ENCODE measurements at places on chromosomes 13 and 19. TPM values are rescaled to one million over a fixed set of nuclear protein-coding genes. Genes with fewer than 3 reads are reported as not detected.
A peak's percentile ranks its signal among the peaks of the same experiment; 100 is the strongest.

PINLYP gene
- 0.94 TPM for total RNA-seq

SLITRK6 gene
- not detected for total RNA-seq

GNA15 gene
- total RNA-seq, result 0.05 TPM

CATSPERD gene
- total RNA-seq, result not detected

PNMA8B gene
- 0.16 TPM for total RNA-seq

C19orf85 gene
- total RNA-seq, result not detected

DLL3 gene
- total RNA-seq, result 0.42 TPM

LIG4 gene
- total RNA-seq, result 21.4 TPM

LGALS4 gene
- total RNA-seq, result not detected

CD320 gene
- 97.0 TPM for total RNA-seq

SLC17A7 gene
- 0.31 TPM for total RNA-seq

MBD3L3 gene
- not detected for total RNA-seq

TJP3 gene
- not detected for total RNA-seq

GRCh38 chr19:18637673-18638630 is 1.1 kb downstream of the KLHL26 start:
- no peak for DNase-seq

- DNase-seq, result peak; percentile 87
These were observed 708 bp upstream of the ERCC1 start for GRCh38 chr19:45424191-45425058.

DNA sequence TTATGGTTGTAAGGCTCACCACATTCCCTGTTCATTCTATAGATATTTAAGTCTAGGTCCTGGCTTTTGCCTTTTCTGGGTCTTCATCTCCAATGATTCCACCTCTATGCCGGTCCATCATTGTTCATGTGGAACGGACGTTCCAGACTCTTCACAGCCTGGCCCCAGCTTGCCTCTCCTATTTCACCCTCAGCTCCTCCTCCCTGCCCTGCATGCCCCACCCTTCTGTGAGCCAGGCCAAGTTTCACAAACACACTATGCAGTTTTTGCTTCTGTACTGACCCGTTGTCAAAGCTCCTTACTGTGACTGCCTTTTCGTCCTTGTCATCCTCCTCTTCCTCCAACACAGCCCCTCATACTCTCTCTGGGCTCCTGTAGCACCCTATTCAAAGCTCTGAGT is 31.3 kb downstream of the TEX26 start:
- peak; percentile 41 for DNase-seq

DNA sequence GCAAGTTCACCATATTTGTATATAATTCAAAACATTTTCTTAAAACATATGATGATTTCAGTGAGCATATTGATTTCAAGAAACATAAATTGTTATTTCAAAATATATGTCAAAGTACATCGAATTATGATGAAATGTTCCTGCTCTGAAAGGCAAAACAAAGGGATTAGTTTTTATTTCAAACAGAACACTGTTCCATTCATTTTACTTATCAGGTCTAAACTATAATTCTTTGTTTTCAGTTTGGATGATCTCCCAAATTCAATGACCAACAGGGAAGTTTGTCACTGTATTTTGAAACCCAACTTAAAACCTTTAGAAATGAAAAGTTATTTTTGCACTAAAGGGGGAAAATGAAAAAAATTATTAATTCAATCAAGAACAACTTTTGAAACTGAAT is 610.2 kb downstream of the SLITRK1 start:
- no peak for DNase-seq

DNA sequence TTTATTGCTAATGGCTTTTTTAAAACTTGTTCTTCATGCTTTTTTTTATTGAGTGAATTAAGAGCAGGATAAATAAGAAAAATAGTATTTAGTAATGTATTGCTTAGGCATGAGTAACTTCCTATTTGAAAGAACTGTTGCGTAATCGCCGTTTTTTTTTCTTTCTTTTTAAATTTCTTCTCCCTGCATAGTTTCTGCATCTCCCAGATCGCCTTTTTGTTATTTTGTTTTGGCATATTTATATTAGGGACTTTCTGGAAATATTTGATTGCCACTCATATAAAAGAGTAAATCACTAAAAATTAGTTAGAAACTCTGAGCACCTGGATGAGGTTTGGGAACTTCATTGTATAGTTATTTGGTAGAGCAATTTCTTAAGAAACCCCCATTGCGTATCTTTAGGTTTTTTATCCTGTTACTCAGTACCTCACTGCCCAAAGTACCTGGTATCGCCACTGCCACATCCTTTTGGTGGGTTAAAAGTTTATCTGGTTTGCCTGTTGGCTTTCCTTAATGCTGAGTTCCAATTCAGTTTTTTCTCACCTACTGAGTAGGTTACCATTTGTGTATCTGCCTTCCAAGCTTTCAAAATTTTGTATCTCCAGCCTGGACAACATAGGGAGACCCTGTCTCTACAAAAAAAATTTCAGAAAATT is 36.2 kb upstream of the LPAR6 start:
- peak; percentile 23 for DNase-seq

DNA sequence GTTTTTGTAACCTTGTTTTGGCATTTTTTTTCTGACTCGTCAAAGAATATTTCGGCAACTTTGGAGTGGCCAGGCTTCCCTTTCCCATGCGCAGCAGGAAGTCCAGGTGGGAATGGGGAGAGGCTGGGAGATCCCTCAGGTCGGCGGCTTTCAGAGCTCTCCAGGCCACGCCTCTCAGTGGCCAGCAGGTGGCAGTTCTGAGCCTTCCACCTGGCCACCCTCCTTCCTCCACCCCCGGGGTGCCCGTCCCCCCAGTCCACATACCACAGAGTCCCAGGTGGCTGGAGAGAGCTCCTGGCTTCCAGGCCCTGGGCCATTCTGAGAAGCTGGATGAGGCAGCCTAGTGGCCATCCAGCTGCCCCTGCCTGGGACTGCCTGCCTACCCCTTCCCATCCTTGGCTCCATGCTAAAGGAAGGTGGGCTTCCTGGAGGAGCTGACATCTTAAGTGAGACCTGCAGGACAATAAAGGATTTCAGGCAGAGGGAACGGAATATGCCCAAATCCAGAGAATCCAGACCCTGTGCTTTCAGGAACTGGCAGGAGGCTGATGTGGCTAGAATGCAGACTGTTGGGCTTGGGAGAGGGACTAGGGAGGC is 46.3 kb downstream of the CCNE1 start:
- DNase-seq, result no peak

- DNase-seq, result peak; percentile 55
These were observed 1632.0 kb downstream of the PCDH9 start for GRCh38 chr13:65597839-65598818.

DNA sequence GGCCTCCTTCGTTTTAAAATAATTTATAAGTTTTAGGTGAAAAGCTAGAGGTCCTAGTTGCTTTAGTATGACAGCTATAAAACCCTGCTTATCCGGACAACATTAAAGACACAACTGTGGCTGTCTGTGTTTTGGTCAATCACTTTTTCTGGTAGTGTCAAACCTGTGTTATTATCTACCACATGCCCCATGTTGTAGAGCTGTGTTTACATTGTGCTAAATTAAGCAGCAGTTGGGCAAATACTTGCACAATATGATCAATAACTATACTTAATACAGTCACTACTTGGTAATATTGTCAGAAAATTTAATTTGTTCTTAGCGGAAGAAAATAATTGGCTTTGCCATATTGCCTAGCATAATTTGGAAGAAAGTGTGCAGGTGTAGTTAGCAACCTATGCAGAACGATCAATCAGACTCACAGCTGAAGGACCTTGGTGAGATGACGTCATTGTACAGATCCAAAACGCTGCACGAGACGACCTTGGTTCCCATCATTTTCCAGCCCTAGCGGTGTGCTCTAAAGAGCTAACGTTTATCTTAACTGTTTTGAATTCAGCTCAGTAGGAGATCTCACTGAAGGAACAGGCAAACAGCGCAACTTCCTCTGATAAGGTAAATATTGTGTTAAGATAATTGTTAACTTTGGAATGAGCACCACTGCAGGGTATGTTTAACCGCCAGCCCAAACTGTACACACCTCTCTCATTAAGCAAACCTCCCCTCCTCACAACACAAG is 476.6 kb downstream of the IRS2 start:
- no peak for DNase-seq

GRCh38 chr13:102355251-102355650 is 46.6 kb downstream of the FGF14 start:
- no peak for DNase-seq

- no peak for DNase-seq
These were observed 34.1 kb downstream of the TMEM255B start for GRCh38 chr13:113792886-113793717.

DNA sequence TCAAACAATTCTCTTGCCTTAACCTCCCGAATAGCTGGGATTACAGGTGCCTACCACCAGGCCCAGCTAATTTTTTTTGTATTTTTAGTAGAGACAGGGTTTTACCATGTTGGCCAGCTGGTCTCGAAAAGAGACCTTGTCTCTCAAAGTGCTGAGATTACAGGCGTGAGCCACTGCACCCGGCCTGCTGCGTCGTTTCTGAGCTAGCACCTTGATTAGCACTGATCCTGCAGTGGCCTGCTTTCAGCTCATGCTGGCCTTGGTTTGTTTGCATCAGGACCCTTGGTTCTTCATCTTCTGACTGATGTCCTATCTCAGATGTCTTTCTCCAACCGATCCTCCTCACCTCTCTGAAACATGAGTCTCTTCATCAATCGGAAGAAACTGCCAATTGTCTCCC is 4.9 kb upstream of the TFDP1 start:
- DNase-seq, result no peak

GRCh38 chr13:50410921-50411746 is 395.9 kb downstream of the KCNRG start:
- DNase-seq, result peak; percentile 82

DNA sequence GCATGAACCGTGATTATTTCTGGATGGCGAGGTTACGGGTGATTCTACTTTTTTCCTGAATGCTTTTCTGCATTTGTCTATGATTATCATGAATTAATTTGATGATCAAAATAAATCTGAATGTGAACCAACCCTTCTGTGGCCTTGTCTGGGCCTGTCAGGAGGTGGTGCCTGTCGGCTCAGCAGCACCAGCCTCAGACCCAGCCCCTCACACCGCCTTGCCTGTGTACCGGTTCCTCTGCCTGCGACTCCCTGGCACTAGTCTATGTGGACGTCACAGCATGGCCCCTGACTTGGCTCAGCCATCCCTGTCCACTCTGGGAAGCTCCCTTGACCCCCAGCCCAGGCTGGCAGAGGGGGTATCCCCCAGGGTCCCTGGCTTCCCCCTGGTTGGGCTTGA is 15.5 kb upstream of the RABAC1 start:
- no peak for DNase-seq

- no peak for DNase-seq
These were observed 19.4 kb downstream of the EPS15L1 start for GRCh38 chr19:16452325-16452724.

- DNase-seq, result no peak
These were observed 41.1 kb upstream of the CHST8 start for GRCh38 chr19:33580645-33581037.

DNA sequence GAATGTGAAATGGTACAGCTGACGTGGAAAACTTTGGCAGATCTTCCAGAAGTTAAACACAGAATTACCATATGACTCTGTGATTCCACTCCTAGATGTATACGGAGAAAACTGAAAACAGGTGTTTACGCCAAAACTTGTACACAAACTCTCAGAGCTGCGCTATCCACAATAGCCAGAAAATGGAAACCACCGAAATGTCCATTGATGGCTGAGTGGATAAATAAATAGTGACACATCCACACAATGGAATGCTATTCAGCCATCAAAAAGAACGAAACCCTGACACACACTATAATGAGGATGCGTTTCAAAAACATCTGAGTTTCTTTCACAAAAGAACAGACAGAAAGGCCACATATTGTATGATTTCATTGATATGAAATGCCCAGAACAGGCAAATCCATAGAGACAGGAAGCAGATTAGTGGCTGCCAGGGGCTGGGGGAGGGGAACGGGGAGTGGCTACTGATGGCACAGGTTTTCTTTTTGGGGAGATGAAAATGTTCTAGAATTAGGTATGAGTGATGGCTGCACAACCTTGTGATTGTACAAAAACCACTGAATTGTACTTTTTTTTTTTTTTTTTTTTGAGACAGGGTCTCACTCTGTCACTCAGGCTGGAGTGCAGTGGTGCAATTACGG is 33.0 kb downstream of the IL12RB1 start:
- DNase-seq, result no peak

GRCh38 chr13:27259831-27260230 is 8.5 kb downstream of the RPL21 start:
- DNase-seq, result no peak

GRCh38 chr19:9786342-9786741 is 17.8 kb upstream of the ZNF846 start:
- no peak for DNase-seq

DNA sequence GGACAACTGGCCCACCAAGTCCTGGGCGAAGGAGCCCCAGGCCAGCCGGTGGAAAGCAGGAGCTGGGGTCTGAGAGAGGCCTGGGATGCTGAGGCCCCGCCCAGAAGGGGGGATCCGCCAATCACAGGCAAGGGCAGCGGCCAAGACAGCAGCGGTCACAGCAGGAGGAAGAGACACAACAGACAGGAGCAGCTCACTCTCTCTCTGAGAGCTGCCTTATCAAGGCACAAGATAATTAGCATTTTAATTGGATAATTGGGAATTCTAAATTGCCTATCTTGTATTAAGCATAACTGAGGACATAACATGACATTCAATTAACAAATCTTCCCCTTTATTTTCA is 46.2 kb downstream of the CEBPG start:
- no peak for DNase-seq

GRCh38 chr13:97460004-97460775 is 26.2 kb downstream of the RAP2A start:
- DNase-seq, result no peak

- no peak for DNase-seq
These were observed 13.7 kb upstream of the ZNF888 start for GRCh38 chr19:52936954-52937325.

- peak; percentile 42 for DNase-seq
These were observed 109.8 kb upstream of the FREM2 start for GRCh38 chr13:38577048-38577447.

GRCh38 chr19:1862424-1863327 is 703 bp downstream of the KLF16 start:
- no peak for DNase-seq

DNA sequence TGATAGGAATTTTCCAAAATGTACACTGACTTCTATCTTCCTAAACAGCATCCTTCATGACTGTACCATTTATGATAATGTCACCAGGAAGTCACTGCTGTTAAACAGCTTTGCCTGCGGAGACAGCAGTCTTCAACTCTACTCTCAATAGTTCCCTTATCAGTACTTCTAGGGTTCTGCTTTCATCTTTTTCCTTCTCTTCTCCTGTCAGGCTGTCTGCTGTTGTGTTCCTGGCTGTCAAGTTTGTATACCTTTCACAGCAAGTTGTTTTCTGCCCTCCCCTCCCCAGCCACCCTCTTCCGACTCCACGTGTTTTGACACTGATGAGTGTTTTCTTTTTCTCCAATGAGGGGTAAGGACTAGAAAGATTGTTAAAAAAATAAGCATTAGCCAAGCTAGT is 2.2 kb downstream of the UPF3A start:
- no peak for DNase-seq

GRCh38 chr19:49456326-49456725 is 3.3 kb downstream of the ALDH16A1 start:
- no peak for DNase-seq

- DNase-seq, result peak; percentile 87
These were observed 190.1 kb downstream of the FOXO1 start for GRCh38 chr13:40476175-40476958.

- DNase-seq, result no peak
These were observed 934.6 kb downstream of the PCDH17 start for GRCh38 chr13:58566176-58566575.
